Suppressor macrophage treated with lipopolysaccharide for 4 hours (primary cell): ENCODE measurements at places on chromosomes 6 and 20.
A peak's percentile ranks its signal among the peaks of the same experiment; 100 is the strongest.

DNA sequence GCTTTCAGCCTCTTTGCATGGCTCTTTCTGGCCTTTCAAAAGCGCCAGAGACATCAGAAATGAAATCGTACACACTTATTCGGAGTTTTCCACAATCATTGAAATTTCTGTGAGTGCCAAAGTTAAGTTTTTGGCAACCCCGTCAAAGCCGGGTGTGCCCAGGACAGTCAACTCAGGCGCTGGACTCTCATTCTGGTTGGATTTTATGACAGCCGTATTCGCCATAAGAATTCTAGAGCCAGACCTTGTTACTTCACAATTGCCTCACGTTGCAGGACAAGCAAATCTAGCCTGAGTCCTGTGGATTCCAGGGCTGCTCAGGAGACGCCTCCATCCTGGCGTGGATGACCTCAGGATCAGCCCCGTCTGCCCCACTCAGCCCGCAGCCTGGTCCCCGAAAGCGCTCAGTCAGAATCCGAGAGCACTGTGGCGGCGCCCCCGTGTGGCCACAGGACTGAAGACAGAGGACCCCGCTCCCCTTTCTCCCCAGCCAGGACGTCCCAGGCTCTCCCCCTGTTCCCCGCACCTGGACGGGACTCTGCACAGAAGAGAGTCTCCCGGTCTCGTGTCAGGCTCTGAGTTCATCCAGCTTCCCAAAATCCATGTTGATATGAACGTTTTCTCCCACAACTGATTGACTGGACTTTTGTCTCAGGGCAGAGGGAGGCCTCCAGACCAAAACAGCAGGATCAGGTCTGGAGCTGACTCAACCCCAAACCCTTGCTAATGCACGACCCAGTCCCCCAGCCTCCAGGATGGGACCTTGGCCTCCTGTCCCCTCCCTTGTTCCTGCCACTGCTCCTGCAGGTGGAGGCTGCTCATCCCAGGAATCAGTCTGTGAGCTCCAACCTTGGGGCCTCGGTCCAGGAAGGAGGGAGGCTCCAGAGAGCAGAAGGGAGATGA is 38.2 kb downstream of the MICA start:
- DNase-seq, result peak; percentile 88

- DNase-seq, result peak; percentile 57
Observed at GRCh38 chr6:37239526-37239925, 18.0 kb upstream of the TBC1D22B start.

- DNase-seq, result peak; percentile 89
Observed at GRCh38 chr6:139126255-139126654, 8.6 kb upstream of the HECA start.

DNA sequence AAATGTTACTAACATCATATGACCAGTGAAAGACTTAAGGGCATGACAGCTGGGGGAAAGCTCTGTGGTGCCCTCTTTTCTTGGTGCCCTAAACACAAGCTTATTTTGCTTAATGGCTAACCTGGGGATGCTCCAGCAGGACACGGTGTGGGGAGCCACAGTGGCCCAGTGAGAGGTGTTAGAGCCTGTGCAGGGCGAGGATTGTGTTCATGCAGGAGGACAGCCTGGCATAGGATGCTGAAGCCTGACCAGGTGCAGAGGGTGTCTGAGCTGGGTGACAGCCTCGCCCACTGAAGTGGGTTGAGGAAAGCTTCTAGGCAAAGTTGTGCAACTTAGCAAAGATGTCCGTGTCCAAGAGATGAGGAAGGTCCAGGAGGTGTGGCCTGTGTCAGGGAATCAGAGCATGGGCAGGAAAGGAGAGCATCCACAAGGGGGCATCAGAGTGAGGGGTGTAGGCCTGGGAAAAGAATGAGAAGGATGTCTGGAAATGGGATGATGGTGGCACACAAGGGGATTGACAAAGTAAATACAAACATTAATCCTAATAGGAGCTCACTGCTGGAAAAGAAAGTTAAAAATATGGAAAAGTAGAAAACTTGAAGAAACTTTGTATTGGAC is 33.9 kb downstream of the SLC17A4 start:
- DNase-seq, result peak; percentile 54

DNA sequence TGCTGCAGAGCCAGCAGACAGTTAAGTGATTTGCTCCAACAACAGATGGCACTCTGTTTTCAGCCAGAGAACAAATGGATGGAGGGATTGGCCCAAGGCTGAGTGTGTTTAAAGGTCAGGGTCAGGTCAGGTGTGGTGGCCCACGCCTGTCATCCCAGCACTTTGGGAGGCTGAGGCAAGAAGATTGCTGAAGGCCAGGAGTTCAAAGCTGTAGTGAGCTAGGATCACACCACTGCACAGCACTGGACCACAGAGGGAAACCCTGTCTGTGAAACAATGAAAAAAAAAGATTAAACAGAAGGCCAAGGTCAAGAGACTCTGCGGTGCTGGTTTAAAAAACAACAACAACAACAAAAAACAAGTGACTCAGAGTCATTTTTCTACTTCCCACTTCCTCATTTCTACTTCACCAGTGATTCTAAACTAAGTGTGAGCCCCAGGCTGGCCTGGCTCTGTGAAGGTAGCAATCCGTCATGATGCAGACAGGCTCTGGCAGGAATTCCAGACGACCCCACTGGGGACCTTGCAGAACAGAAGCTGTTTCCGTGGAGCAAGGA is 42.5 kb upstream of the ARMC2 start:
- DNase-seq, result peak; percentile 50

DNA sequence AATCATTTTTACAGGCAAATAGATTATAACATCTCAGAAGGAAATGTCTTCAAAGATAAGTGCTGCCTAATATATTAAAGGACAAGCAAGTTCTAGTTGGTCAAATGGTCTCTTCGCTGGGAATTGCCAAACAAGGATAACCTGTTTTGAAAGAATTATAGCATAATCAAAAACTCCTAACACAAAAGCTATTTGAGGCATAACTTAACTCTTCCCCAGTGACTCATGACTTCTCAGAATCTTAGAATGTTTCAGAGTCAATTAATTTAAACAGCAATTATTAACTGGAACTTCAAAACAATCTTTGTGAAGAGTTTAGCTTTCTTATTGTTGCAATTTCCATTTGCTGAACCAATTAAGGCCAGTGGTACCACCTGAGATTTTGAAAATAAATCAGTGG is 126.6 kb downstream of the MTFR2 start:
- no peak for DNase-seq

- DNase-seq, result no peak
Observed at GRCh38 chr6:20747991-20748390, 213.7 kb downstream of the CDKAL1 start.

DNA sequence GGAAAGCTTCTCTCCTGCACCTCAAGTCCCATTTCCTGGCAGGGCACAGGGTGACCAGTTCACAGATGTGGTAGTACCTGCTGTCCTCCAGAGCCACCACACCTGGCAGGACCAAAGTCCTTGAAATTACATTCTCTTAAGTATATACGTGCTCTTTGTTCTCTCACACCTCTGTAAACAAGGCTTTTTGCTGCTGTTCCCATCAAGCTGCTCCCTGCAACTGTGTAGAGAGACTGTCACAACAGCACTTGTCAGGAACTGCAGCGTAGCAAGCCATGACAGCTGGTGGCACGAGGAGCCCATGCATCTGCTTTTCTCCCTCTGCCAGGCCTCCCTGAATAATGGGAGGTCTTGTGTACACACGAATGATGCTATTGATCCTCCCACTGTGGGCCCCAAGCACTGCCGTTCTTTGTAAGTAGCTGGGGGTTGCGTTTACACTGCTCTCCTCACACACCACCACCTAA is 431.8 kb downstream of the CD83 start:
- DNase-seq, result no peak

DNA sequence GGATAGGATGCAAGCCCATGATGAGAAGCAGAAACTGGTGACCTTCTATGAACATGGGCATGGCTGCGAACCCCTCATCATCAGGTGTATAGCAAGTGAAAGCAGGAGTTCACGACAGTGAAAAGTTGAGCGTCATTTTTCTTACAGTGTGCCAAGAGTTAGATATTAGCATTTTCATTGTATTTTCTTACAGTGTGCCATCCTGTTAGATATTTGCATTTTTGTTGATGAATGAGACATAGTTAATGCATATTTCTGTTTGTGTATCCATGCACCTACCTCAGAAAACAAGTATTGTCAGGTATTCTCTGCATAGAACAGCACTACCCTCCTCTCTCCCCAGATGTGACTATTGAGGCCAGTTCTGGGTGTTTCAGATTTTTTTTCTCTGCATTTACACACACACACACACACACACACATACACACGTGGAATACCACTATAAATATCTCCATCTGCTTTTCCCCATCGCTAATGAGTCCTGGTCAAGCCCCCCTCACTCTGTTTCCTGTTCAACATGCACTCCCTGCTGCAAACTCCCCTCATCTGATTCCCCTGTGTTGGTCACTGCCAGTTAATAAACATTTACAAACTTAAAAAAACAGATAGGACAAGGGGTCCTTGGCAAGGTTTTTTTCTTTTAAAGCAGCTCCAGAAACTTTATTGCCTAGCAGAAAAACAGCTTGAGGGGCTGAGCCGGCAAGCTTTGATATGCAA is 41.7 kb downstream of the PLN start:
- DNase-seq, result no peak

- no peak for DNase-seq
Observed at GRCh38 chr20:3672547-3673171, 9.2 kb downstream of the ADAM33 start.

DNA sequence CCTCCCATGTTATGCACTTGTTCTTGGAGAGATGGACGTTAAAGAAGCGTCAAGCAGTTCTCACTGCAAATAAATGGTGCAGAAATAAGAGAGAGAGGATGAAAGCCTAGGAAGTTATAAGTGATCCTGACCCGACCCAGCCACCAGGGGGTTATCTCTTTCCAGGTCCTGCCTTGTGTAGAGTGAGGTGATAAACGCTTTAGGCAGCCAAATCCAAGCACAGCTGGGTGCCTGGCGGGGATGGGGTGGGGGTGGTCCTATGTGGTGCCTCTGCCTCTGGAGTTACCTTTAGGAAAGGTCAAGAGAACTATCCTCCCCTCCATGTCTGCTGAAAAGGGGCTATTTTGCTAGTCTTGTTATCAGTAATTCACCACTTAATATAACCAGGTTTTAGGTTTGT is 9.2 kb upstream of the TFAP2A start:
- no peak for DNase-seq

GRCh38 chr6:34027445-34027936 is 118.4 kb downstream of the GRM4 start:
- DNase-seq, result peak; percentile 67

GRCh38 chr20:54220722-54221121 is 12.8 kb downstream of the PFDN4 start:
- DNase-seq, result no peak
